ENCODE measurements at places on chromosomes 12 and 14. TPM values are rescaled to one million over a fixed set of nuclear protein-coding genes. Genes with fewer than 3 reads are reported as not detected.

GRCh38 chr12:48988030-48988649, 10.0 kb downstream of the WNT1 start:
- H3K4me1 ChIP-seq = peaks cover 8% of the 10 kb centered on the region
- peaks cover 54% of the 10 kb centered on the region for H3K27me3 ChIP-seq
- H3K36me3 ChIP-seq = no peaks in the 10 kb centered on the region

- no peak for DNase-seq
- no peak overlapping the region for H3K4me3 ChIP-seq
- no peak overlapping the region for H3K27ac ChIP-seq
- no peaks in the 10 kb centered on the region for H3K27me3 ChIP-seq
- H3K36me3 ChIP-seq = peaks cover 20% of the 10 kb centered on the region
These were observed 284.3 kb downstream of the FUT8 start for GRCh38 chr14:65696801-65697200.

DNA sequence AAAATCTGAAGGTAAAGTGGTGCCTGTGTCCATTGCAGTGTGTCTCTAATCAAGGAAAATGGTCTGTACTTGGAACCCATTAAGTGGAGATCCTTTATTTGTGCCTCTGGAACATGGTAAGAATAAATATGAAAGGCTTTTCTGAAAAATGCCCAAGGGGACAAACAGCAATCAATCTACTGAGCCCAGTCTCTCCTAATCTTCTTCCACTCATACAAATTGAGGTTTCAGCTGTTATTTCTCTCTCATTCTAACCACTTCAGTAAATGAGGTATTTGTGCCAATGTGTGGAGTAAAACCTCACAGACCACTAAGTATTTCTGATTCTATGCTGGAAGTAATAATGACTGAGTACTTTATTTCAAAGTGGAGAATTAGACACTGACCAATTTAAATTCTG, 82.3 kb upstream of the ST8SIA1 start:
- H3K27me3 ChIP-seq = peaks cover 3% of the 10 kb centered on the region
- no peaks in the 10 kb centered on the region for H3K4me1 ChIP-seq
- no peak overlapping the region for H3K27ac ChIP-seq
- H3K36me3 ChIP-seq = no peaks in the 10 kb centered on the region

The ARHGAP9 gene
- 218 TPM for total RNA-seq

Measured in activated CD4-positive, alpha-beta T cell treated with anti-CD3 and anti-CD28 coated beads, Interleukin-2, amount 10 ng/mL, durations not matched to agents 7 days and 5 days (primary cell).